ENCODE measurements at places on chromosomes 12 and 14.

DNA sequence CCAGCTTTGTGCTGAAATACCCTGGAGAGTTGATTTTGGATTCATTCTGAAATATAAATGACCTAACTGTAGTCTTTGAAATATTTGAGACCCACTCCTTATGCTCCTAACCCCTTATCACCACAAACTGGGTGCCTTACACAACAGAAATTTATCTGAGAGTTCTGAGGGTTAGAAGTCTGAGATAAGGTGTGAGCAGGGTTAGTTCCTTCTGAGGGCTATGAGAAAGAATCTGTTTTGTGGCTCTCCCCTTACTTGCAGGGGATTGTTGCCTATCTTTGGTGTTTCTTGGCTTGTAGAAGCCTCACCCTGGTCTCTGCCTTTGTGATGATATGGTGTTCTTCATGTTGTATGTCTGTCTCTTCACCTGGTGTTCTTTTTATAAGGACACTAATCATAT, 91.7 kb downstream of the DERA start:
- DNase-seq, result no peak

GRCh38 chr14:20356422-20356821, 13.0 kb downstream of the PARP2 start:
- DNase-seq, result no peak

DNA sequence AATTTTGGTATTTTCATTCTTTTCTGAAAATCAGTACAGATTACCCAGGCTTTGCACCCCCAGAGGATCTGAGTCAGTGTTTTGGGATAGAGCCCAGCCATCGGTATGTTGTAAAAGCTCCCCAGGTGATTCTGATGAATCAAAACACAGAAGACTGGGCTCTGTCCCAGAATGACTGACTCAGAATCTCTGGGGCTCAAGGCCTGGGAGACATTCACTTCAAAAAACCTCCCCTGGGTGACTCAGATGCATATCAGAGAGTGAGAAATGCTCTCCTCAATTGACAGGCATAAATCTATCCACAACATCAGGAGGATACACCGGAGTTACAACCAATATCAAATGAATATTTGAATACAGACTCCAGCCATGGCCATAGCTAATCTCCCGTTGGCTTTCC, 32.6 kb downstream of the SLC35F4 start:
- no peak for DNase-seq

- no peak for DNase-seq
Measured at GRCh38 chr12:64194333-64195149, 27.6 kb downstream of the KICS2 start.

DNA sequence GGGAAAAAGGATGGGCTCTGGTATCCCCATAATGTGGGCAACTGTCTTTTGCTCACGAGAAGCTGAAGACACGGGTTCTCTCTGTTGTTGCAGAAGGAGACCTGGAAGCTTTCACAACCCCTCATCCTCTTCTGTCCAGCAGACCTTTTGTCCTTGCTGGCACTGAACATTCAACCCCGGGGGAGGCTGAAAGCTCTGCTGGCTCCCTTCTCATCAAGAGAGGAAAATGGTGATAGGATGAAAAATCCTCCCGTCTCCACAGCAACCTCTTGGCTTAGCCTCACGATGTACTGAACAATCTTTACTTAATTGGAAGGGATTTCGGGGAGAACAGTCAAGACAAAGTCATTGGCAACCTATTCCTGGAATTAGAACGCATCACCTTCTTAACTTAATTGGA, 39.0 kb downstream of the ELK3 start:
- DNase-seq, result no peak

DNA sequence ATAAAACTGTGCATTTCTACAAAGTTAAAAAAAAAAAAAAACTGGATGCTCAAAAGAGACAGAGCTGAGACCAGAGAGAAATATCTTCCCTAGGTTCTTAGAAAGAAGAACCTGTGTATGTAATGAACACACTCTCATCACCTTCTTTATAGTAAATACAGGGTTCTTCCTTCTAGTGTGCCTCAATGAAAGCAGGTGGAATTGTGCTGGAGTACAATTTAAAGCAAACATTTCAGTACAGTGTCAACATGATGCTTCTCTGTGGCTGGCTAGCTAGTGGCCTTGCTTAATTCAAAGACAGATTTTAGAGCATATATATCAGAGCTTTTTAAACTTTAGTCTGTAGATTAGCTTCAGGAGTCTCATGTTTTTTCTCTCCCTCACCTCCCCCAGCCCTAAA, 249.8 kb upstream of the ARHGAP5 start:
- no peak for DNase-seq

- no peak for DNase-seq
Measured at GRCh38 chr14:91830777-91831176, 36.6 kb downstream of the TC2N start.

- no peak for DNase-seq
Measured at GRCh38 chr12:129337413-129337812, 484.1 kb downstream of the GLT1D1 start.

DNA sequence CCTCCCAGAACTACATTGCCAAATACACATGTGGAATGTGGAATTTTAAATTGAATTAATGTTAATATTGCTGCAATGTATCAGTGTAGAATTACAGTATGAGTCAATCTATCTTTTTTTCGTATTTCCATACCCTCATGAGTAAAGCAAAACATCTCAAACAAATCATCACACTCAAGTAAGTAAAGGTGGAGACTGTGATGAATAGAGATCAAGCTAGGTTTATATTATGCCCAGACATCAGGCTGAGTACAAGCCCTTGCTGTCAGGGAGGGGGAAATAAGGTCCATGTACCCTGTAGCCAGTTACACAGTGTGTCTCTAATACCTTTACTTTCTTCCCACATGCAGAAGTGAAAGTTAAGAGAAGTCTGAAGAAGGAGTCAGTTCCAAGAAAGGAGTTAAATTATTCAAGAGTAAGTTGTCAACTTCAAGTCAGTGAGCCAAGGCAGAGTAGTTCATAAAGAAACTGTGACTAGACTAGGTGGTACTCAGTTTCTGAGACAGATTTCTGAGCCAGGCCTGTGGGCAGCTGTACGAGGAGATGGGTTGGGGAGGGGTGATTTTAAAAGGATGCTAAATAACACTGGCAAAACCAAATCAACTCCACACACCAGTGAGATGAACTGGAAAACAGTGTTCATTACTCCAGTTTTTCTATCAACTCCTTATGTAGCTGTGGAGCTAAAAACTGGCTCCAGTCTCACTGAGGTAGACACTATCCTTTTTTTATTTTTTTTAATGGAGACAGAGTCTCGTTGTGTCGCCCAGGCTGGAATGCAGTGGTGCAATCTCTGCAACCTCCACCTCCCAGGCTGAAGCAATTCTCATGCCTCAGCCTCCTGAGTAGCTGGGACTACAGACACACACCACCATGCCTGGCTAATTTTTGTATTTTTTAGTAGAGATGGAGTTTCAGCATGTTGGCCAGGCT, 23.8 kb upstream of the STK38L start:
- DNase-seq, result no peak

- no peak for DNase-seq
Measured at GRCh38 chr12:28939427-28939826, 209.7 kb upstream of the FAR2 start.

GRCh38 chr12:466039-466438, 6.3 kb downstream of the B4GALNT3 start:
- no peak for DNase-seq

- DNase-seq, result no peak
Measured at GRCh38 chr14:80426683-80427082, 215.4 kb upstream of the DIO2 start.

- DNase-seq, result no peak
Measured at GRCh38 chr12:16030744-16031143, 119.6 kb downstream of the DERA start.

DNA sequence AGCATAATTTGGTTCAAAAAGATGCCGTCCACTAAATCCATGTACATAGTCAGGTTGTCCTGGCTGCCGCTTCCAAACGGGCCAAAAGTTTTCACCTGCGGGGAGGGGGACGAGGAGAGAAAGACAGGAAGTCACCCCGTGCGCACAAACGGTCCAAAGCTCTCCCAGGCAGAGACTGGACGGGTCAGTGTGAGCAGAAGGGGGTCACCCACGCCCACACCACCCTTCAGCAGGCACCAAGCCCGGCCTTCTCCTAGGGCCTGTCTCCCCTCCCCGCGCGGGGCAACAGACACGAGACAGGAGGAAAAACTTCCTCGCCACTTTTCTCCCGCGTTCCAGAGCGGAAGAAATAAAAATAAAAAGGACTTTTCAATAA, 888 bp downstream of the CCDC88C start:
- no peak for DNase-seq

DNA sequence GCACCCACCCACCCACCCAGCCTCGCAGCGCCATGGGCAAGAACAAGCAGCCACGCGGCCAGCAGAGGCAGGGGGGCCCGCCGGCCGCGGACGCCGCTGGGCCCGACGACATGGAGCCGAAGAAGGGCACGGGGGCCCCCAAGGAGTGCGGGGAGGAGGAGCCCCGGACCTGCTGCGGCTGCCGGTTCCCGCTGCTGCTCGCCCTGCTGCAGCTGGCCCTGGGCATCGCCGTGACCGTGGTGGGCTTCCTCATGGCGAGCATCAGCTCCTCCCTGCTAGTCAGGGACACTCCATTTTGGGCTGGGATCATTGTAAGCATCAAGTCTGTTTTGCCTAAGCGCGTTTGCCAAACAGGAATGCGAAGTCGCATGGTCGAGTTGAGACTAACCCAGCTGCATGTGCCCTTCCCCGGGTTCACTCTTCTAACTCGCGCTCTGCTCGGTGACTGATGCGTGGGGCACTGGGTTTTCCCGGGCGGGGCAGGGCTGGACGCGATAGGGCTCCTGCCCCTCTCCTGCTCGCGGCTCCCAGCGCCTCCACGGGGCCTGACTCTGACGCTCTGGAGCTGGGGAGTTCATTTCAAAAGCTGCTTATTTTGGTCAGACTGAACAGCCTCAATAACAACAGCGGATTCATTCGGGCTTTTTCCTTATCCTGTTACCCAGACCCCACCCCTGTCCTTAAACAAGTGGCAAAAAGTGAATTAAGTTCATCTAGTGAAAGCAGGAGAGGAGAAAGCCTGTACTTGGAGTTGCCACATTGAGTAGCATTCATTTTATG, 458 bp downstream of the SSPN start:
- no peak for DNase-seq

- DNase-seq, result no peak
Measured at GRCh38 chr14:97543816-97544215, 746.6 kb downstream of the VRK1 start.

- DNase-seq, result no peak
Measured at GRCh38 chr14:99534863-99535262, 53.7 kb downstream of the CCNK start.

GRCh38 chr14:98993818-98994217, 278.2 kb downstream of the BCL11B start:
- no peak for DNase-seq

GRCh38 chr12:8154526-8154925, 2.3 kb upstream of the ZNF705A start:
- no peak for DNase-seq

GRCh38 chr12:4161718-4162117, 111.8 kb upstream of the CCND2 start:
- no peak for DNase-seq

DNA sequence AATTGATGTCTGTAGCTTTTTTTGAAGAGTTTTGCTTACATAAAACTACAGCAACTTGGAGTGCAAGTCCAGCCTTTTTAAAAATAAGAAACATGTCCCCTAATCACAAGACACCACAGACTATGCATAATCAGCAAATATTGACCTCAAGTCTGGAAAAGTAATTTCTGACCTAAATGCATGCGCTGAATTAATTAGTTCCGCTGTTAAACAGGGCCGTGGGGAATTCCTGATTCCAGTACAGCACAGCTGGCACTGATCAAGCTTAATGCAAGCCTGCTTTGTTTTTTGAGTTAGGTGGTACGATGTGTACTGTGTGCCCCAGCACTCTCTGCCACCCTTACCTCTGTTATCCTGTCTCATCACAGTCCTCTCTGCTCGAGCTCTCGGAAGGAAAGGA, 9.2 kb downstream of the MLH3 start:
- no peak for DNase-seq

DNA sequence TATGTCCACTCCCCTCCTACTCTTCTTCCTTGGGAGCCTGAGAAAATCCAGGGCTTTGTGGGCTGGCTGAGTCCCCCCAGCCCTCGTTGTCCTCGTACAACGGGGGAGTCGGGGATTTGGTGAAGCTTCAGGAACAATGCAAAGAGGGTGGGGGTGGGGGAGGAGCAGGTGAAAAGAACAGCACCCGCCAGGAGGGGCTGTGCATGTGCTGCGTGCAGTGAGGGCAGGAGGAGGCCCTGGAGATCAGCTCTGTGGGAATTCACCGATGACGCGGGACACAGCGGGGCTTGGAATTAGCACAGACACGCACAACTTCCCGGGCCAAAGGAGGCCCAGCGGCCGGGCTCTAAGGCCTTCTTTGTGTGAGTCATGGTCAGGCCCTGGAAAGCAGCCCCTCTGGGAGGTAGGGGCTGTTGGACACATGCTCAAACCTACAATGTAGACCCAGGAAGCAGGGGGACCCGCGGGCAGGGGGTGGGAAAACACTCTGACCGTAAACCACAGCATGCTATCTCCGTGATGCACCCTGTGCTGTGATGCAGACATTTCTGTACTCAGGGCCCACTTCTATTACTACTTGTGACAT, 32.8 kb downstream of the RBM19 start:
- no peak for DNase-seq

All from activated effector memory CD4-positive, alpha-beta T cell treated with Interleukin-2 at 50 U/mL for 16 hours (primary cell).